ENCODE measurements at places on chromosomes 1 and 21.
A peak's percentile ranks its signal among the peaks of the same experiment; 100 is the strongest.

DNA sequence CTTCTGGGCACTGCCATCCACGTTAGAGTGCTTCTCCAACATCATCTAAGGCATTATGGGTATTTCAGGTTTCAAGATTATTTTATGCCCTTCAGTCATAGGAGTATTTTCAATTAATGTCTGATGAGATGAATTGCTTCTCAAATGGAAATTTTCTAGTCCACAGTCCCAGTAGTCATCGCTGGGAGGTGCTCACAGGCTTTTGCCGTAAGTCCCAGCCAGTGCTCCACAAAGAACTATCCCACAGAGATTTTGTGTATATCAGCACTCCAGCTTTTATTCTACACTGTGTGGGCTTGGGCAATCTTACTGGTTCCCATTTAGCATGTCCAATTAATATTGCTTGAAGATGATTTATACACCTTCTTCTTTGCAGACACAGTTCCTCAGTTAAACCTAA, 61.0 kb downstream of the SMYD2 start:
- DNase-seq = no peak

DNA sequence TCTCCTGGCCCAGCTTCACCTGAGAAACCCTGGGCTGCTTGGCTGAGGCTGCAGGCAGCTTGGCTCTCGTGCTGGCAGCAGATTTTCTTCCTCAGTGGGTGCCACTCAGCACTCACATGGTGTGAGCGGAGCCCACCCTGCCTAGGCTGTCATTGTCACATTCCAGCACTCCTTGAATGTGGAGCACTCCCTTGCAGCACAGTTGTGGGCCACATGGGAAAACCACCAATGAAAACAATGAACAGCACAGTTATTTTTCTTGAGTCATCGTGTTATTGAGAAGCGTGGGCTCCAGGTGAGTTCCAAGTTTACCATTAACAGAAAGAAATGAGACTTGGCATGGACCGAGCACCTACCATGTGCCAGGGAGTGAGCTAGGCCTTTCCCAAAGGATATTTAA, 27.2 kb upstream of the TRIM67 start:
- no peak for DNase-seq

GRCh38 chr1:27365372-27366112, 1.2 kb downstream of the MAP3K6 start:
- DNase-seq = peak; percentile 97

GRCh38 chr1:16111771-16112595, 38.5 kb upstream of the FAM131C start:
- peak; percentile 82 for DNase-seq

GRCh38 chr1:227167276-227168101, 150.8 kb downstream of the CDC42BPA start:
- DNase-seq = no peak

- peak; percentile 63 for DNase-seq
These were observed 105.9 kb upstream of the C21orf91 start for GRCh38 chr21:17925000-17925610.

- DNase-seq = no peak
These were observed 26.1 kb downstream of the SLC6A17 start for GRCh38 chr1:110176299-110176956.

DNA sequence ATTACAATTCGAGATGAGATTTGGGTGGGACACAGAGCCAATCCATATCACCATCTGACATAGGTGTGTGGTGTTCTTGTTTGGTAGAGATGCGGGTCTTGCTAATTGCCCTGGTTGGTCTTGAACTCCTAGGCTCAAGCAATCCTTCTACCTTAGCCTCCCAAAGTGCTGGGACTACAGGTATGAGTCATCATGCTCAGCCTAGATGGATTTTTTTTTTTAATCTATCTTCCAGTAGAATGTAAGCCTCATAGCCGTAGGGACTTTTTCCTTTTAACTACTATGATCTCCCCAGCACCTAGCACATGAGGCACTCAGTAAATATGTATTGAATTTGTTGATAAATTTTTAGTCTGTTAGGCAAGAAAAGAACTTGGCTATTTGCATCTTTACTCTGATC, 94.6 kb upstream of the TENT5C start:
- DNase-seq = no peak

- DNase-seq = no peak
These were observed 6.1 kb downstream of the STRIP1 start for GRCh38 chr1:110040548-110040947.

DNA sequence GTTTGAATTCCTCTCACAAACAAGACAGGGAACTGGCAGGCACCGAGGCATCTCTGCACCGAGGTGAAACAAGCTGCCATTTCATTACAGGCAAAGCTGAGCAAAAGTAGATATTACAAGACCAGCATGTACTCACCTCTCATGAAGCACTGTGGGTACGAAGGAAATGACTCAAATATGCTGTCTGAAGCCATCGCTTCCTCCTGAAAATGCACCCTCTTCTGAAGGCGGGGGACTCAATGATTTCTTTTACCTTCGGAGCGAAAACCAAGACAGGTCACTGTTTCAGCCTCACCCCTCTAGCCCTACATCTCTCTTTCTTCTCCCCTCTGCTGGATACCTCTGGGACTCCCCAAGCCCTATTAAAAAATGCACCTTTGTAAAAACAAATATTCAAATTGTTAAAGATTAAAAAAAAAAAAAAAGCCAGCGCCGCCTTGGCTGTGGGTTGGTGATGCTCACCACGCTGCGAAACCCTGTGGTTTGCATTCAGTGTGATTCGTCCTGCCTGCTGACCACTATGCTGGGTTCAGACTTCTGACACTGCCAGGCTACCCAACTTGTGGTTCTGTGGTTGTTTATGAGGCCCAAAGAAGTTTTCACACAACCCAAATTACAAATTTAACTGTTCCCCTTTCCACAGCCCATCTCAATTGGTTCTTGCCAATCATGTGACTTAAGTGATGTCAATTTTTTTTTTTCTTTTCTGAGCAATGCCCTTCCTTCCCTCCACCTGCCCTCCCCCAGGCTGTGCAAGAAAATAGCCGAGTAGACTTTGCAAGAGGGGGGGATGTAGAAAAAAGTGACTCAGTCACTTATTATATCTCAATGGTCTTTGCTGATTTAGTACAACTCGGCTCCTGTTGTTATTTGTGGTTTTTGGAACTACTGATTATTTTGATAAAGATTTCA, at the start of gene RUNX1:
Gene RUNX1 (minus strand): TSS at position 597 of the 912 bp plus-strand sequence.
- no peak for DNase-seq

- no peak for DNase-seq
These were observed 57.1 kb upstream of the DYNLT5 start for GRCh38 chr1:66695116-66695515.

GRCh38 chr21:42475036-42475435, 21.0 kb downstream of the RSPH1 start:
- DNase-seq = no peak

GRCh38 chr1:208166340-208167138, 77.6 kb downstream of the PLXNA2 start:
- no peak for DNase-seq

- no peak for DNase-seq
These were observed 23.9 kb upstream of the KCNE1 start for GRCh38 chr21:34535886-34536285.

- DNase-seq = no peak
These were observed 118.3 kb downstream of the GALNT2 start for GRCh38 chr1:230185076-230186001.

DNA sequence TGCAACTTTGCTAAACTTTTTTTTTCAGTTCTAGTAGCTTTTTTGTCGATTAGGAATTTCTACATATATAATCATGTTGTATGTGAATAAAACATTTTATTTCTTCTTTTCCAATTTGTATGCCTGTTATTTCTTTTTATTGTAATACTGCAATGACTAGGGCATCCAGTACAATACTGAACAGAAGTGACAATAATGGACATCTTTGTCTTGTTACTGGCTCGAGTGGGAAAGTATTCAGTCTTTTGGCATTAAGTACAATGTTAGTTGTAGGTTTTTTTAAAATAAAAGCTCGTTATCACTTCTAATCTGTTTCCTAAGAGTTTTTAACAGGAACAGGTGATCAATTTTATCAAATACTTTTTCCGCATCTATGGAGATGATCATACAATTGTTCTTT, 9.8 kb downstream of the STPG1 start:
- DNase-seq = no peak

GRCh38 chr1:235865565-235866204, 1.0 kb downstream of the LYST start:
- DNase-seq = no peak

DNA sequence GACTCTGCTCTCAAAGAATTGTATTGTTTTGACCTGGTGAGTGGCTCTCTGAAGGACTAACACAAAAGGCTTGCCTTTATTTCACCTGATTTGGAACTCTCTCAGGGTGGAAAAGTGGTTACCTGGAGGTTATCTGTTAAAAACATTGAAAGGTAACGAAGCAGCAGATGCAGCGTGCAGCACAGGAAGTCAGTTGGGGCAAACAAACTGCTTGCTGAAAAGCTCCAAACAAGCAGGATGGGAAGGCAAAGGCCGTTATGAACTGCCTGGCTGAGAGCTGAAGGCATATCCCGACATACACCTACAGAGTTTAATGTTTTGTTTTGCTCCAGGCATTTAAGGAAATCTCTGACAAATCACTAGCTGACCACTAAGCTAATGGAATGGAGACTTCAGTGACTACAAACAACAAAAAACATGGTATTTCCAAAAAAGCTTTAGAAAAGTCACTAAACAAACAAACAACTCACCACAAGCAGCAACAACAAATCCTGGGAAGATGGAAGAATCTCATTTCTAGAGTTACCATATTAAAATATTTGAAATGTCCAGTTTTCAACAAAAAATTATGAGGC, 44.3 kb upstream of the BATF3 start:
- DNase-seq = no peak

DNA sequence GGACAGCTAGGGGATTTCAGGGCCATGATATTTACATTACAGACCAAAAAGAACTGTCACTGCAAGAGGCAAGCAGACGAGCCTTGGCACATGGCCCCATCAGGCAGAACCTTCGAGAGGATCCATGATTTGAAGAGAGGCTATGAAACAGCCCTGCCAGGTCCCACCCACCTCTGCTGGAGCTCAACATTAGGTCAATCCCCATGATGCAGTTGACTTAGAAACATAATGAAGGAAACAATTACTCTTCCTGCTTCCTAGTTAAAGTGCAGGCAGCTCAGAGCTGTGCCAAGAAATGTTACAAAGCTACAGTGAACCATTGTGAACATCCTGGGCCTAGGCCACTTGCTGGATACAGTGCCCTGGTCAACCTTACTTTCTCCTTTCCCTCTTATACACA, 41.7 kb upstream of the PTCH2 start:
- no peak for DNase-seq

GRCh38 chr1:171730052-171730451, 11.8 kb downstream of the VAMP4 start:
- no peak for DNase-seq

DNA sequence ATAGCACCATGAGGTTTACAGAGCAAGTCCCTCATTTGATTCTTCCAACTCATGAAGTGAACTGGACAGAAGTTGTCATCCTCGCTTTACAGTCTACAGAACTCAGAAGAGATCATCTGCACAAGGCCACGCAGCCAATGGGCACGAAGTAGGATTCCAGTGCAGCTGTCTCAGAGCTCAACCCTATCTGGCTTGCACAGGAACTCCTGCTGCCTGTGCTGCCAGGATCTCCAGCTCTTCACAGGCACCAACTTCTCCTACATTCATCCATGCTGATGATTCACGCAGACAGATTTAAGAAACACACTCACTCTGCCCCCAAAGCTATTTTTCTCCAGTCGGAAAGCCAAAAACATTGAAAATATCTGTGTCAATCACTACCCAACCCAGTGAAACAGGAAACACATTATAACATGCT, 157.0 kb downstream of the RERE start:
- peak; percentile 69 for DNase-seq

GRCh38 chr1:8516793-8517556, 199.1 kb downstream of the SLC45A1 start:
- DNase-seq = no peak

DNA sequence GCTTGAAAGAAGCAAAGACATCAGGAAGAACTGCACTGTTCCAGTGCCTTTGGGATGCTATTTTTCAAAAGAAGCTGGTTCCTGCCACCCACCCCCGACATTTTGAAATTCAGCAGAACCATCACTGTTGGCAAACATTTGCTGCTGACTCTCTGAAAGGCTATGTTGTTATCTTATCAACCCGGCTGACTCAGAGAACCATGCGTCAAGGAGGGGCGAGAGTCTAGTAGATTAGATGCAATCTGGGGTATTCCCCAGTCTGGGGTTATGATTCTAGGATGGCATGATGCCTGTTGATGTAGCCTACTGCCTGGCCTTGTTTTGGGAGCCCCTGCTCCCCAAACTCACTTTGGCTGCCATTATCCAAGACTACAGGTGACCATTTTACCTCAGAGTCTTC, 267.8 kb upstream of the RUNX1 start:
- no peak for DNase-seq

DNA sequence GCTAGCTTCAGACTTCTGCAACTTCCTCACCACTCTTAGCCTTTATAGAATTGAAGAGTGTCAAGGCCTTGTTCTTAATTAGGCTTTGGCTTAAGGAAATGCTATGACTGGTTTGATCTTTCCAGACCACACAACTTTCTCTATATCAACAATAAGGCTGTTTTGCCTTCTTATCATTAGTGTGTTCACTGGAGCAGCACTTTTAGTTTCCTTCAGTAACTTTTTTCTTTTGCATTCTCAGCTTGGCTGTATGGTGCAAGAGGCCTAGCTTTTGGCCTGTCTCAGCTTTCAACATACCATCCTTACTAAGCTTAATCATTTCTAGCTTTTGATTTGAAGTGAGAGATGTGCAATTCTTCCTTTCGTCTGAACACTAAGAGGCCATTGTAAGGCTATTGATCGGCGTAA, 8.6 kb downstream of the PRKACB start:
- no peak for DNase-seq

DNA sequence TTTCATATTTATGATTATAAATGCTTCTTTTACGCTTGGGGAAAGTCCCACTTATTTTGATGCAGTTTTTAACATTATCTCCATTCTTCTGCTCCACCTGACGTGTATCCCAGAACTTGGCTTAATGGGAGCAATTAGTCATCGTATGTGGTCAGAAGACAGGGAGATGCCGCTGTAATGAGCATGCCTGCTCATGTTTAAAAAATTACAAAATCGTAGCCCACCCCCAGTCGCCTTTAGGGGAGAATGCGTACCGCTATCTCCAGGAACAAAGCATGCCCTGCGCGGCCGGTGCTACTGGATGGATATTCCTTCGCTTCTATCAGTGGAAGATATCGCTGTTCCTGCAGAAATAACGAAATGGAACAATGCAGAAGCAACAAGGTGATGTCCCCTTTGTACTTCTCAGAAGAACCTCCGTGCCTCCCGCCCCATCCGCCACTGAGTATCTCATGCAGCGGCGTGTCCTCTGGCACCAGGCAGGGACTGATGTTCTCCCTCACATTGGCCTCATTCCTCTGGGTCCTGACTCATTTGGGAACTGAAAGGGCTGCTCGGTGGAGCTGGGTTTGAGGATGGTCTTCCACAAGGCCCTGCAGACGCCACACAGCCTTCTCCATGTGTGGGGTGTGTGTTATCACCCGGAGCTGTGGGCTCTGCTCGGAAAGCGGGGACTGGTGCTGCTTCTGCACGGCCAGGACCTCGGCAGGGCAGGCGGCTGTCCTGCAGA, 116.3 kb upstream of the COL6A1 start:
- DNase-seq = peak; percentile 82

DNA sequence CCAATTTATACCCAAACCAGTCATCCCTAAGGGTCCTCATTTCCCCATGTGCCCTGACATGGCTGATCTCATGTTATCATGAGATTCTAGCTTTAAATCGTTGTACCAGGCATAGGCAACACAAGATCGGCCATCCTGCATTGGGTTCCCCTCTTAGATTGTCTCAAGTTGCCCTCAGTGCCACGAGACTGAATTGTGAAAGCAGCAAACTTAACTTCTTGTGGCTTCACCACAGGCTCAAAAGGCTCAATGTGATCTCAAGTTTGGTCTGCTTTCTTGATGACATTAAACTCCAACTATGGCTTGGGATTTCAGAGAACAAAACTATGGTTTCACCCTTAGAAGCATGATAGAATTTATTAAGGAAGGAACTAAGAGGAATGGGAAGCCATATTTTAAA, 168.5 kb upstream of the SYT6 start:
- DNase-seq = no peak
